ENCODE measurements at places on chromosomes 1 and 21.
A peak's percentile ranks its signal among the peaks of the same experiment; 100 is the strongest.

DNA sequence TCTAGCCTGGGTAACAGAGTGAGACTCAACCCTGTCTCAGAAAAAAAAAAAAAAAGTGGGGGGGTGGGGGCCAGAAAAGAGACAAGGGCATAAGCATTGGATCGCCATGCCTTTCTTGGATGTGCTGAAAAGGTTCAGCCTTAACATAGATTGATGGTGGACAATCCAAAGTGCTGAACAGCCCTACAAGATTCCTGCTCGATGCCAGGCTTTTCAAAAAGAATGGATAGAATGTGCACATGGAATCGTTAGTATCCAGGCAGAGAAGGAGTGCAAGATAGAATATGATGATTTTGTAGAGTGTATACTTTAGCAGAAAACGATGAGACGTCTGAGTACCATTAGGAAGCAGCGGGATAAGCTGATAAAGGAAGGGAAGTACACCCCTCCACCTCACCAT, 10.9 kb upstream of the COA7 start:
- peak; percentile 18 for DNase-seq

DNA sequence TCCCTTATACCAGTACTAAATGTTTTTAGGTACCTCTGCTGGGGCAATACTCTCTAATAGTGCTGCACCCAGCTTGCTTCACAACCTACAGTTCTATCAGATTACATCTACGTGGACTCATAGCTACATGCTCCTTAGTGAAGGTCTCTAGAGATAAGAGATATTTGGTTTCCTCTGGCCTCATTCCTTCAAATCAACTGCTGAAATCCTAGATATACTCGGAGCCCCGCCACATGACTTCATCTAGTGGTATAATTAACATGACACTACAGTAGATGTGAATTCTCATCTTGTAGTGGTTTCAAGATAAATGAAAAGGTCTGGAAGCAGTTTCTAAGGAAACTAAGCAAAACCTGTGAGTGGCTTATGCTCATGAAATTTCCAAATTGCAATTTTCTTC, 115.4 kb downstream of the SMYD2 start:
- no peak for DNase-seq

GRCh38 chr1:97006044-97006661, 284.6 kb downstream of the PTBP2 start:
- DNase-seq: no peak

DNA sequence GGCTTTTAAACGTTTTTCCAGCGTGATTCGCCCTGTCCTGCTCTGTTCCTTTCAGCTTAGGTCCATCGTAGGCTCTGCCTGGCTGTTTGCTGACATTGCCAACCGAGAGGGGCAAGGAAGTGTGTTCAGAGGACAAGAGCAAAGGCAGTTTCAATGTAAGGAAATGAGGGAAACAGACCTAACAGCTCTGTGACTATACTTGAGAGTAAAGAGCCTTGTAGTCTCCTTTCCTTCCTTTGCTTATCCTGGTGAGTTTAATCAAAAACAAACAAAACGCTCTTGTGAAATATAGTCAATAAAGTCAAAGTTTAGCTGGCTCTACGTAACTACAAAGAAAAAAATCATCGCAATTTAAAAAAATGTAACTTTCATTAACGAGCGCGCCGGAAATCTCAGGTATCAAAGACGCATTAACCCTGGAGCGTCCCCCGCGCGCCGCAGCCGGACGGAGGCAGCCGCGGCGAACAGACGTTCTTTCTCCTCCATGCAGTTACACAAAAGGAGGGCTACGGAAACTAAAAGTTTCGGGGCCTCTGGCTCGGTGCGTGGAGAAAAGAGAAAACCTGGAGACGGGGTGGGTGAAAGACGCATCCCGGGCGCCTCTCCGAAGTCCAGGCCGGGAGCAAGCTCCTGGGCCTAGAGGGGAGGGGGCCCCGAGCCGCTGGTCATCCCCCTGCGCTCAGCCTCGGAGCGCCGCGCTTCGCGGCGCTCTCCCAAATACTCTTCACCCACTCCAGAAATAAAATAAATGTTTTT, 617 bp upstream of the ADGRL2 start:
- DNase-seq: peak; percentile 44

- DNase-seq: peak; percentile 78
Measured at GRCh38 chr1:64539781-64540218, 69.9 kb downstream of the CACHD1 start.

GRCh38 chr1:160432371-160432786, 32.0 kb downstream of the VANGL2 start:
- DNase-seq: no peak

GRCh38 chr21:44533121-44533890, 6.7 kb downstream of the KRTAP10-1 start:
- DNase-seq: peak; percentile 44

DNA sequence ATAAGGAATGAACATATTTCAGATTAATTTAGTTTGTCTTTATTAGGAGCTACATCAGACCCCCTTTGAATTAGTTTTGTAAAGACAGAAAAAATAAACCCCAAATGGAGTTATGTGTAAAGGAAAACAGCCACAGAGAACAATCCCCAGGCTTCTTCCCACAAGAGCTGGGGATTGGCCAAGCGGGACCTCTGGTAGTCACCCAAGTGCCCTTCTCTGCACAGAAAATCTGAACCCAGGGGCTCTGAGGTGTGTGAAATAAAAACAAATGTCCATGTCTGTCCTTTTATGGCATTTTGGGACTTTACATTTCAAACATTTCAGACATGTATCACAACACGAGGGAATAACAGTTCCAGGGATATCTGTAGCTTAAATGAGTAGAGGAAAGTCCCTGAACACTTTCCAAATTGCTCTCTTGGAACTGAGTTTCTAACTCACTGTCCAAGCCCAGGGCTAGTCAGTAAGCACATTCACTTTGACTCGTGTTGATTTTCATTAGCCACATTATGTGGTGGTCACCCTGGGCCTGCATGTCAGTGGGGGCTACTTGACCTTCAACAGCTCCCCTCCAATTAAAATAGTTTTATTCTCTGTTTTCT, 22.5 kb downstream of the DPT start:
- DNase-seq: no peak

- DNase-seq: no peak
Measured at GRCh38 chr1:44151808-44152207, 10.4 kb upstream of the KLF18 start.

DNA sequence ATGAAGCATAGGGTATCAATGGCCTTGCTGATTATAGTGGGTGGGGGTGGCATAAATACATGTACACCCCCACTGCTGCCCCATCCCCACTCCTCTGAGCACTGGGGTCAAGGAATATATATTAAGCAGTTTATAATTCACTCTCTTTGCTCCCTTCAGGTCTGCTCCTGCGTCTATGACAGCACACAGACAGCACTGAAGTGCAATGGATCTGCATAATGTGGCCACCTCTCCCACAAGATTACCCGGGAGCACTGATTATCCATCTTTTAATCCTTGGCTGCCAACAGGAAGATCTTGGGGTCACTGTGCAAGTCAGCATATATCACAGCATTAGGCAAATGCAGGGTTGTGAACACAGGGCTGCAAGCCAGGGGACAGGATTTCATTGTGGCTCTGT, 19.3 kb downstream of the RXRG start:
- no peak for DNase-seq

DNA sequence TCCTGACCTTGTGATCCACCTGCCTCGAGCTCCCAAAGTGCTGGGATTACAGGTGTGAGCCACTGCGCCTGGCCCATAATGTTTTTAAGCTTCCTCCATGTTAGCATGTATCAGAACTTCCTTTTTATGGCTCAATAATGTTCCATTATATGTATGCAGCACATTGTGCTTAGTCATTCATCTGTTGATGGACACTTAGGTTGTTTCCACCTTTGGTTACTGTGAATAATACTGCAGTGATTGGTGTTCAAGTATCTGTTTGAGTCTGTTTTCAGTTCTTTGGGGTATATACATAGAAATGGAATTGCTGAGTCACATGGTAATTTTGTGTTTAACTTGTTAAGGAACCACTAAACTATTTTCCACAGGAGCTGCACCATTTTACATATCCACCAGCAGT, 17.7 kb downstream of the CMPK1 start:
- DNase-seq: no peak

DNA sequence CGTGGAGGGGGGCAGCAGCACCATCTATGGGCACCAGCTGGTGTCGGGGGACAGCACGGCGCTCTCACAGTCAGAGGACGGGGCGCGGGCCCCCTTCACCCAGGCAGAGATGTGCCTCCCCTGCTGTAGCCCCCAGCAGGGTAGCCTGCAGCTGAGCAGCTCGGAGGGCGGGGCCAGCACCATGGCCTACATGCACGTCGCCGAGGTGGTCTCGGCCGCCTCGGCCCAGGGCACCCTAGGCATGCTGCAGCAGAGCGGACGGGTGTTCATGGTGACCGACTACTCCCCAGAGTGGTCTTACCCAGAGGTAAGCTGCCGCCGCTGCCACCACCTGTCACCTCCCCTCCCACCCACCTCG, 106.2 kb upstream of the VAMP3 start:
- DNase-seq: no peak

DNA sequence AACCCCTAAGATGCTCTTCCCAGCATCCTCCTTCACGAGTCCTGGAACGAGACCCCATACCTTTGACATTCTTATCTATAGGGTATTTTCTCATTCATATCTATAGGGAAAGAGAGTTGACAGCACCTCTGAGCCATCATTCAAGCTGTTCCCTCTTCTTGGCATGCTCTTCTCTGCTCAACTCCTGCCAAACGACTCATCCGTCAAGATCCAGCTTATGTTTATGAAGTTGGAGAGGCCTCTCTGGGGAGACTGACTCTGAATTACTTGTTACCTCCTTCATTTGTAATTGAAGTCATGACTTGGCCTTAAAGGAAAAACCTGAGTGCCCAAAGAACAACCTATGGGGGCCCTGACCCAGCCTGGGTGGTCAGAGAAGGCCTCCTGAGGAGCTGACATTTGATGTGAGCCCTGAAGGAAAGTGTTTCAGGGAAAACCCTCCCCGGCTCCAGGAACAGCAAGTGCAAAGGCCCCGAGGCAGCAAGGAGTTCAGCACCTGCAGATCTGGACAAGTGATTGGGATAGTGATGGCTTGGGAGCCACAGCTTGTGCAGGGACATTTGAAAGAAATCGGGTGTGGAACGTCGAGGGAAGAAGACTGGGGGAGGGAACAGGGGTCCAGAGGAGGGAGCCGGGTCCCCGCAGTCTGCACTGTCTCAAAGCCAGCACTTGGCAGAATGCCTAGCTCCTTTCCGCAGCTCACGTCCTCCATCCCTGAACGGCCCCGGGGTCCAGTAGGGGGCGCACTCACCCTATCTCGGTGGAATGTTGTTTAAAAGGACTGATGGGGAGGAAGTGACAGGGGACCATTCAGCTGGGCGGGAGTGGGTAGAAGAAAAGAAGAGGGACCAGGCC, 14.0 kb upstream of the CDA start:
- DNase-seq: peak; percentile 91

GRCh38 chr1:165641231-165641987, 10.4 kb downstream of the MGST3 start:
- DNase-seq: no peak

GRCh38 chr1:230825761-230826160, 42.6 kb downstream of the C1orf198 start:
- DNase-seq: no peak

DNA sequence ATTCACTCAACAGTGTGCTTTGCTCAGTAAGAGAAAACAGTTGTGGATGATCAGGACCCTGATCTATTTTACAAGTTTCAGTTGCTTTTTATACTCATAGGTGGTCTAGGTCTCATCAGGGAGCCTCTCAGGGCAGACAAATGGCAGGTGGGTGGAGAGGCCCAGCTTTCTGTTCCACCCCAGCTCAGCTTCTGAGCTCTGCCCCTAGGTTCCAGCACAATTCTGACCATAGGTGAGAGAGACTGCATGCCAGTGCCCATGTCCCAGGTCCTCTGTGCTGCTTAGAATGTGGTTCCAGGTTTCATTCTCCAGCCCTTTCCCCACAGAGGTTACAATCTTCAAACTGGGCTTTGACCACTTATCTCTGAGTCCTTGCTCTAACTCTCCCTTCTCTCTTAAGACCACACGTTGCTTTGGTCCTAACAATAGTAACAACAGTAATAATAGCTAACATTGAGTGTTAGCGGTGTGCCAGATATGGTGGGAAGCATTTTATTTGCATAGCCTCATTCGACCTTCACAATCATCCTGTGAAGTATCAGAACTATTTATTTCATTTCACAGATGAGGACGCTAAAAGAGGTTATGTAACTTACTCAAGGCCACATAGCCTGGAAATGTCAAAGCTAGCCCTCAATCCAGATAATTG, 19.6 kb upstream of the DUSP10 start:
- DNase-seq: no peak

DNA sequence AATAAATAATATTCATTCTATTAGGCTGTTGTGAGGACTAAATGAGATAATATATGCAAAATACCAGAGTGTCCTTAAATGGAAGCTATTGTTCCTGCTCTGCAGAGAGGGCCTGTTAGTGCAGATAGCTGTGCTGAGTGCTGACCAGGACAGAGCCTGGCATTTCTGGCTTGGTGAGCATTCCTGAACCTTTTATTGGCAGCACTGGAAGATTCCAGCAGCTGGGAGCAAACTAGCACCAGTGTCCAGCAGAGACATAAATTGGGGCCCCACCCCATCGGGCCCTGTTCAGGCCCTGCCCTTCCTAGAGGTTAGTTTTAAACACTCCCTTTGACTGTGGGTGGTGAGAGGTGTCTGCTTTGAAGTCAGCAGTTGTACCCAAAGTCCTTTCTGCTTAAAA, 85.9 kb upstream of the GADD45A start:
- no peak for DNase-seq
